ENCODE measurements at places on chromosomes 12 and 14.
A peak's percentile ranks its signal among the peaks of the same experiment; 100 is the strongest.

GRCh38 chr12:65868133-65868705 lies 43.9 kb downstream of the HMGA2 start:
- DNase-seq = peak; percentile 82

GRCh38 chr12:110689281-110690126 lies 589 bp upstream of the HVCN1 start:
- peak; percentile 88 for DNase-seq

DNA sequence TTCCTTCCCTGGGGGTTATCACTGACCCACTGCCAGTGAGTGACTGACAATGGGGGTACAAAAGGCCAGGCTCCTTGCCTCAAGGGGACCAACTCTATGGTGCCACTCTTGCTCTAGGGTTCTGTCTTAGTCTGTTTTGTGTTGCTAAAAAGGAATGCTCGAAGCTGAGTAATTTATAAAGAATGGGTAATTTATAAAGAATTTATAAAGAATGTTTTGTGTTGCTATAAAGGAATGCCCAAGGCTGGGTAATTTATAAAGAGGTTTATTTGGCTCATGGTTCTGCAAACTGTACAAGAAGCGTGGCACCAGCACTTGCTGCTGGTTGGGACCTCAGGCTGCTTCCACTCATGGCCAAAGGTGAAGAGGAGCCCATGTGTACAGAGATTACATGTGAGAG lies 15.8 kb upstream of the RASSF8 start:
- DNase-seq = no peak

DNA sequence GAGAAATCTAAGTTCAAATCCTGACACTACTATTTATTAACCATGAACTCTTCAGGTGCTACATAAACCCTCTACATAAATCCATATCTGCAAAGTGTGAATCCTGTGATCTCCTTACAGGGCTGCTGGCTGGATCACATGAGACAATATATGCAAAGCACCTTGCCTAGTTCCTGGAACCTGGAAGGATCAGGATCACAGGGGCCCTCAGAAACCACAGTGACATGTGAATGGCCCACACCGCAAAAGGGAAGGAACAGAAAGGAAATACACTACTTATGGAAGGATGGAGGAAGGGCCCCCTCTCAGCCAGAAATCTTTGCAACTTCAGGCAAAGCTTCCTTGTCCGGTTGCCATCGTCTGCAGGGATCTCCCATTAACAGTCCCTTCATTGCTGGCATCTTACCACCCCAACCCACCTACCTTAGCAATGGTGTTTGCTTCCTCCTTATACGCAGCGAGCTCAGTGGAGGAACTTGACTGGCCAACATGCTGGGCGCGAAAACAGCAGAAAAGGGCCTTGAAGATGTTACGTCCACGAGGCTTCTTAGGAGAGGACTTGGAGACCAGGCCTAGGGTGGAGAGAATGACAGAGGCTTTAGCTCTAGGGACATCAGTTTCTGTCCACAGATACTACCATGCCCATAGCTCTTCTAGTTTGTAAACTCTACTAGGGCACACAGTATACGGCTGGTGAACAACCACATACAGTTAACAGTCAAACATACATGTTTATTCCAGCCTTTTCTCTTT lies 10.7 kb upstream of the AVIL start:
- DNase-seq = peak; percentile 35

GRCh38 chr12:112941528-112942335 lies 3.5 kb downstream of the OAS3 start:
- DNase-seq = no peak

GRCh38 chr14:47008732-47009131 lies 357.2 kb upstream of the RPL10L start:
- no peak for DNase-seq

DNA sequence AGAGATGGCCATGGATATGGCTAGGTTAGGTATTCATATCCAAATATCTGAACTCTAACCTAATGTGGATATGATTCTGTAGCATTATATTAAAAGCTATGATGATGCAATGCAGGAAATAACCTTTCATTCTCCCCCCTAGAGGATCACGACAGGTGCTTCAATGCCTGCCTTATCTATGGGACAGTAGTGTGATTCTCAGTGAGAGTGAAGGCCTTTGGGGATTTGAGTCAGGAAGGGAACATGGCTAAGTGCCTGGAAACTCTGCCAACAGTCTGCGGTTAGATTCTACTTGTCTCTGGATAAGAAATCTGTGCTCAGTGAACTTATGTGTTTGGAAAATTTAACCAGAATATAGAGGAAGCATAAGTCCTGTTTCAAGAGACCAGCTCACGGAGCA lies 81.8 kb downstream of the SLC38A1 start:
- DNase-seq = no peak

DNA sequence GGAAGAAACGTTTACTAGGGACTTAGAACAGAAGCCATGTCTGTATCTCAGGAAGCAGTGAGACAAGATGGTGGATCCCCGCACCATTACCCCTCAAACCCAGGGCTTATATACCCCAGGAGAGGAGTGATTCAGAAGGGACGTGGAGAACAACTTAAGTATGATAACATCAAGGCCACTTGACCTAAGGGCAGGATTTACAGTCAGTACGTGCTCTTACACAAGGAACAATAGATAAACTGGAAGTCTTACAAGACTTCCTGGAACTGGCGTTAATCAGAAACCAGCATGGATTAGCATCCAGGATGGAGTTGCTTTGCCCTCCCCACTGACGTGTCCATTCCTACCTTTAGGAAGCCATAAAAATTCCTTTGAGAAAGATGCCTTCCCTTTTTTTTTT lies 8.6 kb upstream of the ETFBKMT start:
- DNase-seq = no peak

DNA sequence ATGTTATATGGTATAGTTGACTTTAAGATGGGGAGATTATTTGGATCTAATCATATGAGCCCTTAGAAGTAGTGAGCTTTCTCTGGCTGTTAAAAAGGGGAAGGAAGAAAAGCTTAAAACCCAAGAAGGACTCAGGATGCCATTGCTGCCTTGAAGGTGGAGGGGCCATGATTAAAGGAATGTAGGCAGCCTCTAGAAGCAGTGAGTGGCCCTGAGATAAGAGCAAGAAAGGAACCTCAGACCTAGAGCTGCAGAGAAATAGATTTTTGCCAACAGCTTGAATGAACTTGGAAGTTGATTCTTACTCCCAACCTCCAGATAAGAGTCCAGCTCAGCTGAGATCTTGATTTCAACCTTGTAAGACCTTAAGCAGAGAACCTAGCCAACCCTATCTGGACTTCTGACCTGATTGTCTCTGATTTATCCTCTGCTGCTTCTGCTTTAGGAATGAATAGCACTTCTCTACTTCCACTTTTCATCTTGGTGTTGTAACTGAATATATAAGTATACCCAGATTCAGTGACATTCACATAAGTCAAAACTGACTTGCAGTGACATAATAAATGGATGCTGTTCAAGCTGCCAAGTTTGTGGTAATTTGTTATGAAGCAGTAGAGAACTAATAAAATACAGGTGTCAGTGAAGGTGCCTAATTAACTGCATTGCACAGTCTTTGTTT lies 33.5 kb downstream of the RAD51B start:
- peak; percentile 69 for DNase-seq

GRCh38 chr14:58736606-58737005 lies 98.8 kb downstream of the DACT1 start:
- DNase-seq = peak; percentile 29

DNA sequence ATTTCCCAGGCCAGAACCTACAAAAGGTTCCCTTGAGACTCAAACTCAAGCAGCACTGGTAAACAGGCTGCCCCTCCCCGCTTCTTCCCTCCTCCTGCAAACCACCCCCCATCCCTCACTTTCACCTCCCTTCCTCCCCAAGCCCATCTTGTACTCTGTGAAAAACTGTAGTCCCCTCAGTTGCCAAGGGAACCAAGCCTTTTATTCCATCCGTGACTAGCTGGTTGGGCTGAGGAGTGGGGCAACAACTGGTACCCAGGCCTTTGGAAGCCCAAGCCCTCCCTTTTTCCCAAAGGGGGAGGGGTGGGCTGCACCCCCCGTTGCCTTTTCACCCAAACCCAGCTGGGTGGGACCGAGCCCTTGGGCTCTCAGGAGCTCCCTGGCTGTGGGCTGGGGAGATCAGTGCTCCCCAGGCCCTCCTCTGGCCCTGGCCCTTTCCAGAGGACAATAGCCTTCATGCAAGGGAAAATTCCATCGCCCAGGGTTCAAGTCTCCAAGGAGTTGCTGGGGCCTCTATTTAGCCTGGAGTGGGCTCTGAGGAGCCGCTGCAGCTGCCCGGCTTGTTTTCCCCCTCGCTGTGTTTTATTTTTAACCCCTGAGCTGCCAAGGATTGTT lies 61.9 kb downstream of the ZFP36L1 start:
- DNase-seq = no peak

DNA sequence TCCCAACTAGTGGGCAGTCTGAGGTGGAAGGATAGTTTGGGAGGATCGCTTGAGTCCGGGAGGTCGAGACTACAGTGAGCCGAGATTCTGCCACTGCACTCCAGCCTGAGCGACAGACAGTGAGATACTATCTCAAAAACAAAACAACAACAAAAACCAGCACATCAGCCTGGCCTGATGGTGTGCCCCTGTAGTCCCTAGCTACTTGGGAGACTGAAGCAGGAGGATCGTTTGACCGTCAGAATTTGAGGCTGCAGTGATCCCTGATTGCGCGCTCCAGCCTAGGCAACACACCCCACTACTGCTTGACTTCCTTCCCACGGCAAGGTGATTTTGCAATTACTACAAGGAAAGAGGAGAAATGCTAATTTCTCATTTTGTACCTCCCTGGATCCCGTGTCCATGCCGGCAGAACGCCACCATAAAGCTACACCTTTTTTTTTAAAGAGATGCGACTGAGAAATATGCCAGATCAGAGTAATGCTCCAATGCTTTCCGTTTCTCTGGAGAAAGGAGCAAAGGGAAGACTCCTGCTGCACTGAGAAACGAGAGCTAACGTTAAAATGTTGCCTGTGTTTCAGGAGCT lies 672 bp upstream of the SCFD1 start:
- DNase-seq = peak; percentile 79

DNA sequence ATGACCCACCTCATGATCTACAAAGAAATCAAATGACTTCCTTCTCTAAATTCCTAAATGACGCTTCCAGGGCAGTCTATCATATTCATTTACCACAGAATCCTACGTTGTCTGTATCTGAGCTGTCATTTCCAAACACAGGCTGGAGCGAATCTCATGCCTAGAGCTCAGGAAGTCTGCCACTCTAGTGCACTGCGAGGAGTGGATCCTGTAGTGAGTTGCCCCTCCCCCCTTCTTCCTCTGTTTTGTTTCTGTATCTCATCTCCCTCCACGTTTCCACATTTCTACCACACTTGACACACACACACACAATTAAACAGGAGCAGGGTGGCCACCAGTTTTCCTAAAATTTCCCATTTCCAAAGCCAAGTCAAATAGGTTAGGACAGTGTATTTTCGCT lies 415.4 kb upstream of the PRICKLE1 start:
- DNase-seq = no peak

DNA sequence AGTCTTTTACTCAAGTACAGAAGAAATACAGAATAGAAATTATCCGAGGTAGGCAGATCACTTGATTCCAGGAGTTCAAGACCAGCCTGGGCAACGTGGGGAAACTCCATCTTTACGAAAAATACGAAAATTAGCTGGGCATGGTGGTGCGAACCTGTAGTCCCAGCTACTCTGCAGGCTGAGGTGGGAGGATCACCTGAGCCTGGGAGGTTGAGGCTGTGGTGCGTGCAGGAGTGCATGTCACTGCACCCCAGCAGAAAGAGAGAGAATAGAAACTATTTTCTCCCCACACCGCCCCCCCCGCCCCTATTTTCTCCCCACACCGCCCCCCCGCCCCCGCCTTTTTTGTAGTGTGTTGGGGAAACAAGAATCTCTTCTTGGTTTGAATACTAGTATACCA lies 2.2 kb downstream of the DNM1L start:
- DNase-seq = no peak

- DNase-seq = peak; percentile 61
Observed at GRCh38 chr14:102694530-102695166, 82.6 kb upstream of the TRAF3 start.

- DNase-seq = no peak
Observed at GRCh38 chr12:114499338-114499737, 93.4 kb upstream of the TBX5 start.

GRCh38 chr12:60169904-60170303 lies 574.1 kb downstream of the SLC16A7 start:
- no peak for DNase-seq

DNA sequence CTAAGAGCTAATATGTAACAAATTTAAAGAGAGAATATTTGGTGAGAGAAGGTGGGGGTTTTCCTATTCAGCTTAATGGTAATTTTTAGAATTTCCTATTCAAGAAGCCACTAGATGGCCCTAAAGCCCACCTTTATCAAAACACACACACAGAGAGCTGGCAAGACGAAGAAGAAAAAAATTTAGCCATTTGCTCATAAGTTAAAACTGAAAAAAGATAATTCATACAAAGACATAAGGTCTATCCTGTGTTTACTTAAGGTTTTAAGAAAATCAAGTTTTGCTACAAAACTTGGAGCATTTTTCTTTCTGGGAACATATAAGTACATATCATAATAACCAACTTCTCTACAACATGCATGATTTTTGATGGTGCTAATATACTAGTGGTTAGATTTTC lies 46.8 kb upstream of the PCED1B start:
- peak; percentile 42 for DNase-seq

GRCh38 chr12:114655934-114656749 lies 27.8 kb downstream of the TBX3 start:
- no peak for DNase-seq

- no peak for DNase-seq
Observed at GRCh38 chr12:132685400-132685799, 1.7 kb downstream of the POLE start.

DNA sequence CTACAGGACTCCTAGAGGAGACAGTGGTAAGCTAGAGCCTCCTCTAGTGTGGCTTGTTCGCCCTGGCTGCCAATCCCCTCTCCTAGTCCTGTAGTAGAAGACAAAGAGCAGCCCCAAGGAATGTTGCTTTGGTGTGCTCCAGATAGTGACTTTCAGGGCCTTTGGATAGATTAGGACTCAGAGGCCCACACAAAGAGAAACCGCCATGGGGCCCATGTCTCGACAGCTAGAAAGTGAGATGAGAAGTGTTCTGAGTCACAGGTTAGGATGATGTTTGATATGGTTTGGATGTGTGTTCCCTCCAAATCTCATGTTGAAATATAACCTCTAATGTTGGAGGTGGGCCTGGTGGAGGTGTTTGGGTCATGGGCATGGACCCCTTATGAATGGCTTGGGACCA lies 51.8 kb upstream of the JDP2 start:
- DNase-seq = no peak

GRCh38 chr14:90871605-90872233 lies 55.5 kb upstream of the TTC7B start:
- DNase-seq = peak; percentile 1

DNA sequence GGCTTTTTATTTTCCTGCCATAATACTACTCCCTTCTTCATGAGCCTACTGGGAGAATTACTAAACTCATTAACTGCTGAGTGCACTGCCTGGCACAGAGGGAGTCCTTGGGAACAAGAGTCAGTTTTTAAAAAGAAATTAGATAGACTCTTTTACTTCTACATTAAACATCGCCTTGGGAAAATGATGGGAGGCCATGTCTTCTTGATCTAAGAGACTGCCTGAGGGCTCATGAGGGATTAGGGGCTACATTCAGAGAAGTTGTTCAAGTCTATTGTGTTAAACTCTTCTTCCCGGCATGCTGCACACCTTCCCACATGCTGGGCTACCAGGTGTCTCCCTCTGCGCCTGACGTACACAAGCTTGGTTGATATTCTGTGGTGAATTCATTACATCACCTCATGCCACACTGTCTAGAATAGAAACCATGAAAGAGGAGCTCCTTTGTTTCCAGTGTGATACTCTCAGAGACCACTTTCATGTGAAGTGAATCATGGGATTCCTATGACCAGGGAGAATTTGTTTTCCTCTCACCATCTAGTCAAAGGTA lies 1422.3 kb downstream of the AACS start:
- DNase-seq = no peak

GRCh38 chr14:105711841-105712460 lies 185.6 kb downstream of the TMEM121 start:
- DNase-seq = no peak

Measured in inflammatory macrophage (primary cell).